Iris pigment epithelial cell (primary cell): ENCODE measurements at places on chromosomes 16 and 17.

DNA sequence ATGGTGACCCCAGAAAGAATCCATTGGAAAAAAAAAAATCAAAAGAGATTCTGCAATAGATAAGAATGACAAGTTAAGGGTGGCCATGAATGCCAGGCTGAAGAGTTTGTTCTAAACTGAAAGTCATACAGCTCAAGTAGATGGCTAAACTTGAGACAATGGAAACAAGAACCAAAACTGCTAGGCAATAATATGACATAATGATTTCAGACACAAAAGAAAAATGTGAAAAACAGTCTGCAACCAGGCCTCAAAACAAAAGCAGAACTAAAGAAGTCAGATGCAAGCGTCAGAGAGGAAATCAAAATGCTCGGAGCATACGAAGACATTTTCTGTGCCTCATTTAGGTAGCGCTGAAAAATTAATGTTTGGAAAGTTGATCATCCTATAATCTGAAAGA lies 54.4 kb upstream of the YPEL2 start:
- no peak for DNase-seq

- peak; percentile 17 for DNase-seq
Observed at GRCh38 chr17:45705123-45706009, 78.8 kb upstream of the CRHR1 start.

DNA sequence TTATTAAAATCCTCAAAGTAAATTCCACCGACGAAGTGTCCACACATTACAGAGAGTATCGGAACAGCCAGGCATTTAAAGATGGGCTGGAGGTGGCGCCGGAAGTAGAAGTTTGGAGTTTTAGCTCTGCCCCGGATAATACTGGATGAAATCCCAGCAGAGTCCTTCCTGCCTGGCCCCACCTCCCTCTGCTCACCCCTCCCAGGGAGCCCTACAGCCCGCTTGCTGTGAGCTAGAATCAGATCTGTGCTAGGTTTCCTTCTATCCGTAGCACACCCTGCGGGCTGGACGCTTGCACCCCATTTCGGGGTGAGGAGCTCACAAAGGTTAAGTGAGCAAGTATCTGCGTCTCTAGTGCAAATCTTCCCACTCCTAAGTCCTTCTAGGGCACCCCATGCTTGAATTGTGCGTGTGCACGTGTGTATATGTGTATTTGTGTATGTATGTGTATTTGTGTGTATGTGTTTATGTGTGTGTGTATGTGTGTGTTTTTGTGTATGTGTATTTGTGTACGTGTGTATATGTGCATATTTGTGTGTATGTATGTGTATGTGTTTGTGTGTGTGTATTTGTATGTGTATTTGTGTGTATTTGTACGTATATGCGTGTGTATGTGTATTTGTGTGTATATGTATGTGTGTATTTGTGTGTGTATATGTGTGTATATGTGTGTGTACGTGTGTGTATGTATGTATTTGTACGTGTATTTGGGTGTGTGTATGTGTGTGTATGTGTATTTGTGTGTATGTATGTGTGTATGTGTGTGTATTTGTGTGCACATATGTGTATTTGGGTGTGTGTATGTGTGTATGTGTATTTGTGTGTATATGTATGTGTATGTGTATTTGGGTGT lies 61.4 kb downstream of the HAPSTR1 start:
- no peak for DNase-seq

DNA sequence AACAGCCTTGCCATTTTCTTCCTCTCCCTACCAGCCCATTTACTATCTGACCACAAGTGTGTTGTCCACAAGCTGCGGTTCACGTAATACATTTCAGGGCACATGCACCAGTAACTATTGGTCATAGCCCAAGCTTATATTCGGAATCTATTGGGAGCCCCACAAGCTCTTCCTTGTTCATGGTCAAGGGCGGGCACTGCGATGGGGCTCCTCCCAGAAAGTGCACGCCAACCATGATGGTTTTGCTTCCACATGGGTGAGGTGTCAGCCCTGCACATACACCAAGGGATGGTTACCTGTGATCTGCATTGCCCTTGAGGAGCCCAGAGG lies 12.1 kb downstream of the THRA start:
- no peak for DNase-seq

- DNase-seq: peak; percentile 87
Observed at GRCh38 chr17:78342449-78343186, 17.3 kb downstream of the SOCS3 start.

DNA sequence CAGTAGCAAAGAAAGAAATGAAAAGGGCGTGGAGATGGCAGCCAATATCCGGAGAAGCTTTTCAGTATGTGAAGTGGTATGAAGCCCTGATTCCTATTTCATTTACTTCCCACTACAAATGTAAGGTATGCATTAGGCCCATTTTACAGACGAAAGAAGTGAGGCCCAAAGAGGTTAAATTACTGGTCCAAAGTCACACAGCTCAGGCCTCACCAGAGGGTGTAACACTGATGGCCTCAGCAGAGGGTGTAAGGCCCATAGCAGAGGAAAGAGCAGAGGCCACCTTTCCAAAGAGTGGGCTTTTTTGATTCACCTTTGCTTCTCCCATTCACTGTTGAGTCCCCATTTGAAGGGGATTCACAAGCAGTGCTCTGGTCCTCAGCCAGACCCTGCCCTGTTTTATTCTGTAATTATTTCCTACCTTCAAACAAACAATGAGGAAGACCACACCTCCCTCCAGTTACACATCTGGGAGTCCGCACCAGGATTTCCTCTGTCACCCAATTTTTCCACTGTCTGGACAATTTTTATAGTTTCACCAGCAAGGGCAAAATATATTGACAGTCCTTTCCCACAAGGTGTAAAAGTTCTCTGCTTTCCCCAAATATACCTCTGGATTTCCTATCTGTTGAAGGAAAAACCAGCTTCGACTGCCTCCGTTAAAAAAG lies 7.1 kb downstream of the ZFHX3 start:
- no peak for DNase-seq

GRCh38 chr17:79752175-79752574 lies 21.4 kb downstream of the ENPP7 start:
- DNase-seq: no peak

GRCh38 chr17:34869641-34870040 lies 91.6 kb downstream of the CCT6B start:
- DNase-seq: no peak

- DNase-seq: peak; percentile 66
Observed at GRCh38 chr17:4852567-4853207, 19.5 kb downstream of the MINK1 start.

DNA sequence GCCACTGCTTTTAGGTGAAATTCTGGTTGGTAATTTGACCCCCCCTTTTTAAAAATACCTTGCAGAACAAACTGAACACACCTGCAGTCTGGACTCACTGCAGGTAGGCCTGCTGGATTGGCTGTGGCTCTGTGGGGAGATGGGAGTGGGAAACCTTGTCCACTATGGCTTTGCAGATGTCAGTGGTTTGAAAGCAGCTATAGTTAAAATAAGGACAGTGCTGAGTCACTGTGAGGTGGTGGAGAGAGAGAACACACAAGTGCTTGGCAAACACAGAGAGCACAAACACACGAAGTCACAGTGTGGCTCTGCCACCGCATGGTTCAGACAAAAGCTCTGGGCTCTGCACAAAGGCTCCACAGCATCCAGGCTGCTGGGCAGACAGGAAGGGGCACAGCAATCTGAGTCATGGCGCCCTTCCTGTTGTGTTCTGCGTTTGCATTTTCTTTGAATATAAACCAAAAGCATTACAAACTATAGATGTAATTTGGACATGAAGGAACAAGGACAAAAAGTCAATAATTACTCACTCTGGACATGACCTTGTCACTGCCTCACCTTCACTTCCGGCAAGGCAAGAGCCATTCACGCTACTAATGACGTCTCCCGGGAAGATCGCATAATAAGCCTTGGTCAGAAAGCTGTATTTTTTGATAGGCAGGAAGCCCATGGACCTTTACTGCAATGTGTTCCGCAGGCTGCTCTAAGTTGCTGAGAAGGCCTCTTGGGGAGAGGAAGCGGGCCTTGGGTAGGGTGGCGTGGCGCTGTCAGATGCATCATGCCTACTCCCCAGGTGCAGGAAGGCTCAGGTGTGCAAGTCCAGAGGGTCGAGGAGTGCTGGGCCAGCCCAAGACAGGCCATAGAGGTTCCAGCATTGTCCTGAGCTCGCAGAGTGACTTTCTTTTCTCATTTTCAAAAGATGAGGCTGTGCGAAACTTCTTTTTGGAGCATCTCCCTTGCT lies 60.1 kb upstream of the MED9 start:
- DNase-seq: peak; percentile 76

GRCh38 chr16:894841-895240 lies 75.9 kb downstream of the LMF1 start:
- DNase-seq: no peak

GRCh38 chr17:72545766-72546165 lies 424.9 kb downstream of the SOX9 start:
- peak; percentile 26 for DNase-seq

- peak; percentile 43 for DNase-seq
Observed at GRCh38 chr16:23509782-23510163, 521 bp downstream of the GGA2 start.

- no peak for DNase-seq
Observed at GRCh38 chr16:11121914-11122692, 133.9 kb downstream of the SOCS1 start.

DNA sequence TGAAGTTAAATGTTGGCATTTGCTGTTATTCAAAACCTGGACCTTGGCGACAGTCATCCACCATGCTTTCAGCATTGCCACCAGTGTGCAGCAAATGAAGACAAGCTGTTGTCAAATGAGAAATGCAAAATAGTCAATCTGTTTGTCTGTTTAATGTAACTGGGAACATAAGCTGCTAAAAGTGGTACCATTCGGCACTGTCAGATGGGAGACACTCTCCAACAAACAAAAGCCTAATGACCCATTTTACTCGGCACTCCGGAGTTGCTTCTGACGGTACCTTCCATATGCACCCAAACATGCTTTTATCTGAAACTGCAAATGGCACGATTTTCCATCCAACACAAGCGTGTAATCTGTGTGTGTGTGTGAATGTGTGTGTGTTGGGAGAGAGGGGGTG lies 297.8 kb downstream of the MAF start:
- no peak for DNase-seq

DNA sequence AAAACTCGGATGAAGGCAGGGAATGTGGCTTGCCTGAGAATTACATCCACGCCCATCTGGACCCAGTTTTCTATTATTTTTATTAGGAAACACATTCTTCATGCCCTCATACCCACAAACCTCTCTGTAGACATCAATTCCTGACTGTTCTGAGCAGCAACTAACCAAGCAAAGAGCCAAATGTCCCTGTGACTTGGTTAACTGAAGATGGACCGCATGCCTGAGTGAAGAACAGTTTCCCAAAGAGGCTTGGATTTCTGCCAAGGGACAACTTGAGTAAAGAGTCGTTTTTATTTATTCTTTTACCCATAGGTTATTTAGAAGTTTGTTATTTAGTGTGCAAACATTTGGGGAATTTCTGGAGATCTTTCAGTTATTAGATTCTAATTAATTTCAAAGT lies 259.8 kb downstream of the GRIN2A start:
- no peak for DNase-seq

- no peak for DNase-seq
Observed at GRCh38 chr17:15470536-15470935, 3.1 kb upstream of the CDRT4 start.

DNA sequence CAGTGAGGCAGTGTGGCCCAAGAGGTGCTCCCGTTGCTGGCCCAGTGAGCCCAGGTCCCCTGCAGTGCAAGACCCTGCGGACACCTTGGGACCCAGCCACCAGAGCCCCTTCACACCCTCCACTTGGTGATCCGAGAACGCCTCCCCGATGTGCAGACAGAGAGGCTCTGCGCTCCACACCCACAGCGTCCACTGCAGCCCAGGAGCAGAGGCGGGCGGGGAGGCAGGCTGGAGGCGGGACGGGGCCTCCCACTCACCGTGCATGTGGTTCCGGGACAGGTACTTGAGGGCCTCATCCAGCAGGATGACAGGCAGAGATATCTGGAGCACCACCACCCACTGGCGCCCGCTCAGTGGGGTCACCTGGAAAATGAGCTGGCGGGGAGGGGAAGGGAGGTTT lies 12.1 kb upstream of the P2RX1 start:
- DNase-seq: no peak

GRCh38 chr17:10772425-10773380 lies 31.2 kb downstream of the TMEM238L start:
- DNase-seq: peak; percentile 24

- no peak for DNase-seq
Observed at GRCh38 chr16:56869513-56870275, 4.7 kb downstream of the SLC12A3 start.

- DNase-seq: no peak
Observed at GRCh38 chr16:26070302-26071100, 378.7 kb downstream of the HS3ST4 start.

DNA sequence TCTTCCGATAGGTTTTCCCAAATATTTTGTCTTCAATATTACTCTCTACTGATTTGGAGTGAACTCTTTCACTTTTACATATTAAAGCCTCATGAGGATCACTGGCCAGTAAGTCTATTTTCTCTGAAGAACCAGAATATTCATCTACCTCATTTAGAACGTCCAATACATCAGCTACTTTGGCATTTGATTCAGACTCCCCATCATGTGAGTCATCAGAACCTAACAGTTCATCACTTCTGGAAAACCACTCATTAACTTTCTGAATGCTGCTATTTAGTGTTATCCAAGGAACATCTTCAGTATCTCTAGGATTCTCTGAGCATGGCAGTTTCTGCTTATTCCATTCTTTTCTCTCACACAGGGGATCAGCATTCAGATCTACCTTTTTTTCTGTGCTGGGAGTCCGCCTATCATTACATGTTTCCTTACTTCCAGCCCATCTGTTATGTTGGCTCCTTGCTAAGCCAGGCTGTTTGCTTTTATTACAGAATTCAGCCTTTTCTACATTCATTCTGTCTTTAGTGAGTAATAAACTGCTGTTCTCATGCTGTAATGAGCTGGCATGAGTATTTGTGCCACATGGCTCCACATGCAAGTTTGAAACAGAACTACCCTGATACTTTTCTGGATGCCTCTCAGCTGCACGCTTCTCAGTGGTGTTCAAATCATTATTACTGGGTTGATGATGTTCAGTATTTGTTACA lies 30.9 kb downstream of the BRCA1 start:
- peak; percentile 64 for DNase-seq

GRCh38 chr17:19248151-19248927 lies 11.2 kb downstream of the EPN2 start:
- no peak for DNase-seq

DNA sequence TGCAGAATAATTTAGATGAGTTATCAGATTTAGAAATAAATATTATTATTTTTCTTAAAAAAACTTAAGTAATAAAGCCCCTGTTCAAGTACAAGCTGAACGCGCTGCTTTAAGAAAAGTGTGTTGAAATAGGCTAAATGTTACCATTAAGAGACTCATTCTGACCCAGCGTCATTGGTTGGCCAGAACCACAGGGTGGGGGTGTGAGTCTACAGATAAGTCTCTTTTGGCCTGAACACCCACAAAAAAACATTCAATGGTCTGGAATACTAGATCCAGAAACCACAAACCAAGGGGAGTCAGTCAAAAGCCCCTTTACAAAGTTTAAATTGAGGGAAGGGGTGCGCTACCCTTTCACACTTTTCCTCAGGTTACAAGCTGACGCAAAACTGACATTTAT lies 776.1 kb downstream of the KCNJ2 start:
- DNase-seq: no peak

- no peak for DNase-seq
Observed at GRCh38 chr17:59607061-59607460, 12.6 kb upstream of the CLTC start.

- no peak for DNase-seq
Observed at GRCh38 chr17:51818777-51819176, 339.7 kb downstream of the CA10 start.

GRCh38 chr17:42553866-42554249 lies 1.1 kb downstream of the HSD17B1 start:
- no peak for DNase-seq

- no peak for DNase-seq
Observed at GRCh38 chr16:88804552-88805339, 1.2 kb downstream of the CDT1 start.

- DNase-seq: no peak
Observed at GRCh38 chr17:48871551-48872351, 20.8 kb upstream of the ATP5MC1 start.
